ENCODE measurements at places on chromosomes 11 and 22.

GRCh38 chr11:45180179-45180847 is 33.9 kb downstream of the PRDM11 start:
- peak; percentile 50 for DNase-seq

- no peak for DNase-seq
These were observed 21.7 kb downstream of the GRAMD4 start for GRCh38 chr22:46641811-46642266.

DNA sequence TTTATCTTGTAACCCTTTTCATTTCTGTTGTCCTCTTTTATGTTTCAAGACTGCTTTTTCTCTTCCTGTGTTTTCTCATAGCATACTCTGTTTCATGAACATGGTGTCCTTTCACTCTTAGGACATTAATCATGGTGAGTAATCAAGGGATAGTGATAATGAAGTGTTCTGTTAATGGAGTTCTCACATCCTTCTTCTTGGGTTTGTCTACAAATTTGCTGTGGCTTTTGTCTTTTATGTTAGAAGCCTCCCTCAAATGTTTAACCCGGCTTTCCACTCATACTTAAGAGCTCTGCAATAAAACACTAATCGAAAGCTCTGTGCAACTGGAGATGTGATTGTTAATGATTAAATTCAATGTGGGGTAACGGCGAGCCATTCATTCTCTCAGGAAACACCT is 593.6 kb downstream of the NELL1 start:
- DNase-seq: no peak

DNA sequence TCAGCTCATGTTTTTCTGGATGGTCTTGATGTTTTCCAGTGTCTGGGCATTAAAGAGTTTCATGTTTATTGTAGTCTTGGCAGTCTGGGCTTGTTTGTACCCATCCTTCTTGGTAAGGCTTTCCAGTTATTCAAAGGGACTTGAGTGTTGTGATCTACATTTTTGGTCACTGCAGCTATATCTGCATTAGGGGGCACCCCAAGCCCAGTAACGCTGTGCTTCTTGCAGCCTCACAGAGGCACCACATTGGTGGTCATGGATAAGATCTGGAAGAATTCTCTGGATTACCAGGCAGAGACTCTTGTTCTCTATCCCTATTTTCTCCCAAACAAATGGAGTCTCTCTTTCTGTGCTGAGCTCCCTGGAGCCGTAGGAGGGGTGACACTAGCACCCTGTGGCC is 451.5 kb upstream of the FAT3 start:
- peak; percentile 40 for DNase-seq

DNA sequence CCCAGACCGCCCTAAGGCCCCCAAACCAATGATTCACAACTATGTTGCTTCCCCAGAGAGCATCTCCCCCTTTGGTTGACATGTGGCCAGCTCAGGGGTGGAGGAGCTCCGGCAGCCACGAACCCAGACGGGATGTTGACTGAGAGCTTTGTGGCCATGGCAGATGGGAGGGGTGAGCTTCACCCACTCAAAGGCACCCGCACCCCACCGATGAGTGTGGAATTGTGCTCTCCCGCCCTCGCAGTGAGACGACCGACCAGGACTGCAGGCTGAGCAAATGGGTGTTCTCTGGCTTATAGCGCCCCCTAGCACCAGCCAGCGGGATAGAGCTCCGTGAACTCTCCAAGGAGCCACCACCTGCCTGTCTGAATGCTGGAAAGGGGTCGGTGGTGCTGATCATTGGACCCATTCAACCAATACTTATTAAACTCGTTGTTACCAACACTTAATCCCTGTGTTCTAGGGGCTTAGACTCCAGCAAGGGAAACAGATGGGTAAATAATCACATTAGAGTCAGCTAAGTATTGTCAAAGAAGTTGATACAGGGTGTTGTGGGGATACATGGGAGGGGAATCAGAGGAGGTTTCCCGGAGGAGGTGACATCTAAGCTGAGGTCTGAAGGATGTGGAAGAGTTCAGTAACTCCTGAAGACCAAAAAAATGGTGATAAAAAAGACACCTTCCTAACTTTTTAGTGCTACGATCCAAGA is 4.5 kb upstream of the TIMP3 start:
- DNase-seq: peak; percentile 80

- DNase-seq: no peak
These were observed 7.0 kb upstream of the NF2 start for GRCh38 chr22:29596408-29596807.

- no peak for DNase-seq
These were observed 2.3 kb upstream of the FGF19 start for GRCh38 chr11:69705901-69706787.

DNA sequence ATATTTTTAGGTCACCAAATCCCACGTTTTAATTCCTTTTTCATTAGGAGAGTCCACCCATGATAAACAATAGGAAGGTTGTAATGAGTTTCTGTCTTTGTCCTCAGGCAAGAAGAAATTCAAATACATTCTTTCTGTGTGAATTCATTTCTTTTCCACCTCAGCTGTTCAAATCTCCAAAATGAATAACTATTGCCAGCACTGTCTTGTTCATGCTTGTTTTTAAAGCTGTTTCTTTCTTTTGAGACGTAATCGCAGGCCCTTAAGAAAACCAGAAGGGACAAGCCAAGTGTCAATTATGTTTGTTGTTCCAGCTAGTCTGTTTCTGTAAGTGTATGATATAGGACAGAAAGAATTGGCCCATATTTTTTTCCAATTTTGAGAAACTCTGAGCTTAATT is 20.2 kb downstream of the MMP27 start:
- DNase-seq: no peak

DNA sequence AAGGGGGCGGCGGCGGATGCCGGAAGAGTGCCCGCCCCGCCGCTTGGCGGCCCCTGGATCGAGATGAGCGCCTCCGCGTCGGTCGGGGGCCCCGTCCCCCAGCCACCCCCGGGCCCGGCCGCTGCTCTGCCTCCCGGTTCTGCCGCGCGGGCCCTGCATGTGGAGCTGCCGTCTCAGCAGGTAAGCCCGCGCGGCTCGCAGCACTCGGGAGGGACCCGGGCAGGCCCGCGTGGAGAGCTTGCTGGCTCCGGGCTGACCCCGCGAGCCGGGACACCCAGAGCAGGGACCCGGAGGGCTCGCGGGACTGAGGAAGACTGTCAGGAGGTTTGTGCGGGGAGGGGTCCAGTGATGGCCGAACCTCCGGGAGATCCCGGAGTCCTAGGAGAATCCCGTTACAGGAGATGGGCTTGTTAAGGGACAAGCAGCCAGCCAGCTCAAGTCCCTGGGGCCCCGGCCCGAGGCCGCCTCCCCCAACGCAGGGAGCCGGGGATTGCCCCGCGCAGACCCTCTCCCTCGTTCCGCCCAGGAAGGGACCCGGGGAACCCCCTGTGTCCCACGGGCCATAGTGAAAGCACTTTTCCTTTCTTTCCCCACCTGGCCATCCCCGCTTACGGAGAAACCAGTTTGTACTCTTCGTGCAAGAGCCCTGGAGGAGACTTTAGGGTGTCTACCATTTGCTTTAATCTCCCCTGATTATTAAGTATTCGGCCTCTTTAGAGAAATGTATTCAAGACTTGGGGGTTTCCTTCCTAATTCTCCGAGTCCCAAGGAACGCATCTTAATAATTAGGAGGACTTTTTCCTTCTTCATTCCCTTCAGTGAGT is 547 bp downstream of the UVRAG start:
- peak; percentile 30 for DNase-seq

GRCh38 chr11:44450295-44450932 is 115.0 kb upstream of the CD82 start:
- no peak for DNase-seq

GRCh38 chr22:27725661-27726060 is 75.9 kb downstream of the MN1 start:
- DNase-seq: no peak

DNA sequence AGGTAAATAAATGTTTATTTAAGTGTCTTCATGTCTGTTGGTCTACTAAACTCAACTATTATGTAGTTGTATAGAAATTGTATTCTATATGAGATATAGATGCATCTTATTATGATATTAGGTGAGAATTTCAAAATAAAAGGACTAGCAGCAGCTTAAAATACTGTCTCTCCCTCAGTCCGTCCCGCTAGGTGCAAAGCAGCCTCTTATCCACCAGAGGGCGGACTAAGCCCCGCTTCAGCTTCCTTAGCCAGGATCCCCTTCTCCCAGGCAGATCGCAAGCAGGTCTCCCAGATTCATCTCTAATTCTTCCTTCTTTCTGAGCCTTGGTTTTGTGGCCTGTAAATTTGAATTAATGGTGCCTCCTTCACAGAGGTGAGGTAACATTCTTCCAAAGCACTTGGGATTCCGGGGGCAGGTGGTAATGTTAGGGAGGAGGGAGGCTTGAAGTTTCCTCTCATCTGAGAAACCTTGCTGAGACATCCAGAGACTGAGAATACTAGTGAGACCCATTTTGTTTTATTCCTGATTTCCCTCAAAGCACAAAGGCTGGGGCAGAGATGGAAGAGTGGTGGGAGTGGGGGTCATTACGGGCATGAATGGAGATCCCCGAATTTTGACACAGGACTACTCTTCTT is 13.5 kb upstream of the INSC start:
- peak; percentile 54 for DNase-seq

DNA sequence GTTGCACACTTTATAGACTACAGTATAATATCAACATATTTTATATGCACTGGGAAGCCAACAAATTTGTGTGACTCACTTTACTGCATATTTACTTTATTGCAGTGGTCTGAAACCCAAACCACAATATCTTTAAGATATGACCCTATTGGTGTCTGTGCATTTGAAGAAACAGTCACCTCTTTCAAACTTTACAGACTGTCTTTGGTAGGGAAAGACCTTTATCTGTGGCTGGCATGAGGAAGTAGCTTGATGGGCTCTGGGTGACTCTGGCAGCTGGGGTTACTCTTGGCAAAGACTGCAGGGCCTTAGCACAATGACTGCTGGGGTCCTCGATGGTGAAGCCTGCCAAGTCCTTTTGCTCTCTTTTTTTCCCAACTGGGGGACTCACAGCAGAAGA is 21.3 kb upstream of the ABTB2 start:
- peak; percentile 79 for DNase-seq

All from fibroblast of skin of right biceps (primary cell).